ENCODE measurements at places on chromosomes 16 and 17. TPM values are rescaled to one million over a fixed set of nuclear protein-coding genes. Genes with fewer than 3 reads are reported as not detected.

The MSLN gene
- polyA plus RNA-seq, result 62.0 TPM

The CACNG5 gene
- 0.19 TPM for polyA plus RNA-seq

The SHBG gene
- polyA plus RNA-seq, result 23.6 TPM

The PDE6G gene
- polyA plus RNA-seq, result 2.6 TPM

DNA sequence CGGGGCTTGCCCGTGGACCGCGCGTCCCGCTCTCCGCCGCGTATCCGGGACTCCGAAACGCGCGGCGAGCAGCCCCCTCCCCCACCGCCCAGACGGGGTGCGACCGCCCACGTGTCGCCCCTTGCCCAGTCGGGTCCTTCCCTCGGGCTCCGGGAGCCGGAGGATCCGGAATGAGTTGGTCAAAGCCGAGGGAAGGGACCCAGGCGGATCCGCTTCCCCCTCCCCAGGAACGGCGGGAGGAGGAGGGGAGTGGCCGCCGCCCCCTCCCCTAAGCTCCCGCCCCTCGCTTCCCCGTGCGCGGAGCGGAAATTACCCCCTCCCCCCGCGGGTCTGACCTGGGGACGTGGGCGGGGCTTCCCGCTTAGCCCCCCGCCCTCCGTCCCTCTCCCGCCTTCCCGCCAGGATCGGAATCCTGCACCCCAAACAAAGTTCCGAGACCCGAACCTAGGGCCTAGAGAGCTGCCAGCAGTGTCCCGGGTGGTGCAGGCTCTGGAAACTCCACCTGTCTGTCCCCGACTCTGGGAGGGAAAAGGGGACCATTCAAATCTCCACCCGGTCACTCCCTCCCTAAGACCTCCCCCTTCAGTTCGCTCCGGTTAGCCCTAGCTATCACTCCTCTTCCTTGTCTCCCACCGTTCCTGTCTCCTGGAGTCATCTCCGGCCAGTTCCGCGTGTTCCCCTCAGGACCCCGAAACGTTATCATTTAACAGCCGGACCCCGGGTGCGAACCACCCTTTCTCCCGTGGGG lies 1.0 kb upstream of the IGF2BP1 start:
- DNase-seq, result peak; percentile 82

DNA sequence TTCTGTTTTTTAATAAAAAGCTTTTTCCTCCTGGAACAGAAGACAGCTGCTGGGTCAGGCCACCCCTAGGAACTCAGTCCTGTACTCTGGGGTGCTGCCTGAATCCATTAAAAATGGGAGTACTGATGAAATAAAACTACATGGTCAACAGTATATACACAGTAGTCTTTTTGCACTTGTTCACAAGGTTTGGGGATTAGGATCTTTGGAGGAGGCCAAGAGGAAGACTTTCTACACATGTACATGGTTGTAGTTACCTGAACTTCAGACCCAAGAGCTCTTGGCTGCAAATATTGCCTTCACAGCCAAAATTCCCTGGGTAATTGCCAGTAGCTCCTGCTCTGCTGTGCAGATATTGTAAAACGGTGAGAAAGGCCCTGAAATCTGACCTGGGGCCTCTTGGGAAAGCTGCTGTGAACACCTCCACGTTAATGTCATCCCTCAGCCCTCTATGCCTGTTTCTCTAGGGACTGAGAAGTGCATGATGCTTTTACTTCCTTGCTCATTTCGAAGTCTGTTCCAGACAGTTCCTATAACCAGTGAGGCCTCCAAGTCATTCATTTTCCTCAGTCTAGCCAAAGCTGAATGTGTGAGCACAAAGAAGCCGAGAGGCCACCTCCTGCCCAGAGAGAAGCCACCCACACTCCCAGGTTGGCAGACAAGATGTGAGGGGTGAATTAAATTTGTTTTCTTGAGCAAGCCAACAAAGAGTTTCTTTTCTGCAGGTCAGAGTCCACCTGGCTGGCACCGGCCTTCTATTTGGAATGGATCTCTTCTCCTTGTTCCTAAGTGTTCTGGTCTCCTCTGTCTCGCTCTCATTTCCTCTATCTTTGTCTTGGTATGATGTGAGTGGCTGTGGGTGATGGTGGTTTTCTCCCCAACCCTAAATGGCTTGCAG lies 15.9 kb downstream of the ANKRD40 start:
- peak; percentile 81 for DNase-seq

DNA sequence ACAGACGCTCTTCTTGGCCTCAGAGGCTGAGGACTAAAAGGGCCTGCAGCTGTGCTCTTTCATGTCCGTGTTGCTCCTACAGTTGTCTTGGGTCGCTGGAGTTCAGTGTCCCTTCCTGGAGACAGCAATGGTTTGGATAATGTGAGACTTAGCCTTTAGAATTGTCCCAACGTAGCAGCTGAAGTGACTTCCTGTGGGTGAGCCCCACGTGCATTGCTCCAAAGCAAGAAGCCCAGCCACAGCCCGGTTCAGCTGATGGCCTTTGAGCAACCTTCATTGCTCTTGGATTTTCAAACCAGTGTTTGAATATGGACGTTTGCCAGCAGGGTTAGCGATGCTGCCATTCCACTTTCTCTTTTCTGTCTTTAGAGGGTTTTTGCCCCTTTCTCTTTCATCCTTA lies 19.7 kb downstream of the TMEM11 start:
- DNase-seq, result peak; percentile 15

- DNase-seq, result no peak
Observed at GRCh38 chr17:68103148-68103547, 67.6 kb downstream of the KPNA2 start.

DNA sequence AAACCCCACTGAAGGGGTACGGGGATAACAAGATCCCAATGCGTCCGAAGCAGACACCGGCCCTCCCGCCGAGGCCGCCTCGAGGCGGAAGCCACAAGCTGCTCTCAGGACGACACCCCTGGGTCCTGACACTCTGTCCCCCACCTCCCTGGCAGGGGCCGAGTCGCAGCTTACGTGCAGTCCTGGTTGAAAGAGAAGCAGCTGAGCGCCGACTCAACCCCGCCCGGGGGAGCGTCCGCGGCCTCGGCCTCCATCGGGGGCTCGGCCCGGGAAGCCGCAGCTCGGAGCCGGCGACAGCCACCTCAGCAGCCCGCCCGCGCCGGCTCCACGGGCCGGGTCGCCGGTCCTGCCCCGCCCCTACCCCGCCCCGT lies at the start of gene WIPI1:
Gene WIPI1 (minus strand): TSS at position 329 of the 371 bp plus-strand sequence. CDS start 75 bp downstream, at position 254.
- DNase-seq, result peak; percentile 76

DNA sequence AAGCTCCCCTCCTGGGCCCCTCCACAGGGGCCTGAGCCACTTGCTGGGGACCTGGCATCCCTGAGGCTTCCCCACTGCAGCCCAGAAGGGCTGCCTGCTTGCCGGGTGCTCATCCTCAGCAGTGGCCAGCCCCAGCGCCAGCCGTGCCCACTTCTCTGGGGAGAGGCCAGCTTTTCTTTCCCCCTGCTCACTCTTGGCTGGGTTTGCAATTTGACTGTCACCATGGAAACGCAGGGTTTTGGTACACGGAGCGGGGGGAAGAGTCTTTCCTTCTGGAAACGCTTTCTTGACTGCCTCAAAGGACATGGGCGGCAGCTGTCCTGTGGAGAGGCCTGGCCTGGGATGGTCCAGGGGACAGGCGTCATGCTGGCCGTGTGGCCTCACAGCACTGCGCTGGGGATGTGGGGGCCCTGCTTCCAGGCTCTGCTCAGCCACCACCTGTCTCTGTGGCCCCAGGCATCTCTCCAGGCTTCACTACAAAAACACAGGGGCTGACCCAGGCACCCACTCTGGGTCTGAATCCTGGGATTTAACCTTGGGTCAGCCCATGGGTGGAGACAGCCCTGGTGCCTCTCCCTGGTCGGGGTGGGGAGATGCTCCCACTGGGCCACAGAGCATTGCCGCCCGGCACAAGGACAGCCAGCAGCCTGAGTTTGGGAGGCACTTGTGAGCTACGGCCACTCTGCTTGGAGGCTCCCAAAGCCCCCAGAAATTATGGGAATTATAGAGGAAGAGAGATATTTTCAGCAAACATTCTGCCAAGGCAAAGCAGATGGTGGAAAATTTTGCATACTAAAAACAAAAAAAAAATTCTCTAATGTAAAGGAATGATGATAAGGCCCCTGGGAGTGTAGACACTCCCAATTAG lies 45.9 kb upstream of the DOC2B start:
- no peak for DNase-seq
